Stimulated activated CD8-positive, alpha-beta memory T cell treated with anti-CD3 and anti-CD28 coated beads, Interleukin-2, amount 100 ng/mL, for 1 hour (primary cell): ENCODE measurements at places on chromosomes 1 and 21.

GRCh38 chr1:93722081-93723031 is 40.7 kb upstream of the BCAR3 start:
- no peak for DNase-seq

DNA sequence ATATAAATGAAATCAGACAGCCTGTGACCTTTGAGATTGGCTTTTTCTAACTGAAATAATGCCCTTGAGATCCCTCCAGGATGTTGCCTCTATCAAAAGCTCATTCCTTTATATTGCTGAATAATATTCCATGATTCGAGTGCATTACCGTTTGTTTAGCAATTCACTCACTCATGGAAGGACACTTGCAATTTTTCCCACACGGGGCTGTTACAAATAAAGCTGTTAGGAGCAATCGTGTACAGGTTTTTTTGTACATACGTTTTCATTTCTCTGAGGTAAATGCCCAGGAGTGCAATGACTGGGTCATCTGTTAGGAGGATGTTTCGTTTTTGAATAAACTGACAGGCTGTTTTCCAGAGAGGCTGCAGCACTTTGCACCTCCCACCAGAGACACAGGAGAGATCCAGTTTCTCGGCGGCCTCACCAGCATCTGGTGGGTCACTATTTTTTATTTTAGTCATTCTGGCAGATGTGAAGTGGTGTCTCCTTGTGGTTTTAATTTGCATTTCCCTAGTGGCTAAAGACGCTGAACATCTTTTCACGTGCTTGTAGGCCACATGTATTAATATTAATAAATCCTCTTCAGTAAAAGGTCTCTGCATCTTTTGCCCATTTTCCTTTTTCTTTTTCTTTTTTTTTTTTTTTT is 11.0 kb downstream of the PRDM15 start:
- no peak for DNase-seq

- no peak for DNase-seq
Measured at GRCh38 chr1:72777918-72778317, 495.6 kb upstream of the NEGR1 start.

GRCh38 chr1:185409345-185409744 is 92.3 kb upstream of the IVNS1ABP start:
- DNase-seq: no peak

GRCh38 chr1:87299661-87300060 is 29.0 kb upstream of the LMO4 start:
- no peak for DNase-seq

DNA sequence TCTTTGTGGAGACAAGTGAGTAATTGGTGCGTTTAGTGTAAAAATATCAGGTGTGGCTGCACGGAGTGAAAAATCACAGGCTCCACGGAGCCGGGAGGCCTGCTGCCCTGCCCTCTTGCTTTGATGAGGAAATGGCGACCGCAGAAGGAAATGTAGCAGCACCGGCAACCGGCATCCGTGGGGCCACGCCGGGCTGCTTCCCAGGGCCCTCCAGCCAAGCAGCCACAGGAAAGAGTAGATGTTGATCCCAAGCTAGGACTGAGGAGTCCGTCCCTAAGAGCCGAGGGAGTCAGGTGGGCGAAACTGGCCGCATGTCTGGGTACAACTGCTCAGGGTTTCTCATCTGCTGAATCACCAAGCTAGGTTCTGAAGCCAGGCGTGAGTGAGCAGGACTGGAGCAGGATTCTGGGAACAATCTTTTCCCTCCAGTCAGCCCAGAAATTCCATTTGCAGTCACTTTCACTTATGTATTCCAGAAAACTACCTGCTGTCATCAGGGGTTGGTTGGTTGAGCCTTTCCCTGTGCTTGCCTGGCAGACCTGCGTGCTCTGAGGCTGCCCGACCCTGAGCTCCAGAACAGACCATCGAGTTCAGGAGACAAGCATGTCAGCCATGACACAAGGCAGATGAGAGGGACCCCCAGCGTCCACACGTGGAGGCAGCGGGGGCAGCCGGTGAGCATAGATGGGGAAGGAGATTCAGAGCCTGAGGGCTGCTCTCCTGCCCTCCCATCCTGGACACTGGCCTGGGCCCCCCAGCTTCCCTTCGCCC is 5.8 kb upstream of the ITGB2 start:
- DNase-seq: no peak
